ENCODE measurements at places on chromosomes 7 and 10. TPM values are rescaled to one million over a fixed set of nuclear protein-coding genes. Genes with fewer than 3 reads are reported as not detected.

GRCh38 chr7:26101361-26102151, 50.4 kb upstream of the NFE2L3 start:
- DNase-seq = no peak

ACSM6 gene
- total RNA-seq = not detected

DNA sequence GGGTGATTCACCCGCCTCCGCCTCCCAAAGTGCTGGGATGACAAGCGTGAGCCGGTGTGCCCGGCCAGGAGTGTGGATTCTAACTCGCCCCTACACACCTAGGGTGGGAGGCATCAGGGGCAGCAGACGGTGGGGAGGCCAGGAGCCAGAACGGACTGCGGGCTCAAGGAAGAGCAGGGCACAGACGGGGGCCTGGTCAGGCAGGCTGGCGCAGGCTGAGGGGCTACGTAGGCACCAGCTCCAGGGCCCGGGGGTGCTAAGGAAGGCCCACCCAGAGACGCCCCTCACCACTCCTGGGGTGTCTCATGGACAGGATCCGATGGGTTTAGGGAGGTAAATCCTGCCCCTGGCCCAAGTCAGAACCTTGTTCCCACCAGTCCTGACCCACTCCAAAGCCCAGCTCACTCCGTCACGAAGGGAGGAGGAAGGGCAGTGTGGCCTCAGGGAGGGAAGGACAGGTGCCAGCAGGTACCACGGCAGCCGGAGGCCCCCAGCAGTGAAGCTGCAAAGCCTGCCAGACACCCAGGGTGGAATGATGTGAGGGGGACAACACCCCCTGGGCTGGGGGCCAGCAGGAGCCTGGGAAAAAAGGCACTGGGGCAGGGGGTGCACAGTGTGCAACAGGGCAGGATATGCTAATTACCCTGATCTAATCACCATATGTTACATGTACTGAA, 251.4 kb downstream of the MAD1L1 start:
- no peak for DNase-seq

ZPBP gene
- not detected for total RNA-seq

DNA sequence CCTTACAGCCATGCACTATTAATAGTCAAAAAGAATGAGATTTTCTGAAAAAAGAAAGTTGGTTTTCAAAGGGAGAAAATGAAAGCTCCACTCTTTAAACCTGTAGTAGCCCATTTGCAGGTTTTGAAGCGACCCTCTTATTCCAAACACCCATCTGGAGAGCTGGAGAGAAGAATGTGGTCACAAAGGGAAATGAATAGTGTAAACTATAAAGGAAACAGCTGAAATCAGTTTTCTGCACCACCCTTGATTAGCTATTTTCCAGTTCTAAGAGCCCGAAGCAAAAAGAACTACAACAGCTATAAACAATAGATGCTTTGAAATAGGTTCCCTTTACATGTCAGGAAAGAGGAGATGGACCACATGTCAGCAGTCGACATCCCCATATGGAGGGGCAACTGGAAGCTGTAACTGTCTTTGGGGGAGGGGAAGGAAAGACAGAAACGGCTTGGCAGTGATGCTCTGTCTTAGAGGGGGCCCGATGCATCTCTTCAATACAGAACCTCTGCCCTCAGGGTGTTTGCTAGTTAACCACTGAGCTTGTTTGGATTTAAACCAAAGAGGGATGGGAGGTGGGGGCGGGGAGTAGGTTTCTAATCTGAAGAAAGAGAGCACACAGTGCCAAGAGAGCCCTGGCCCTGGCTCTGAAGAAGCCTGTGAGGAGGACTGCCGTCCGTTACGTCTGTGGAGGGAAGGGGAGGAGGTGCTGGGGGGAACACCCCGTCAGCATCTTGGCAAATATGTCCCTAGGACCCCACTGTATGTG, 55.3 kb downstream of the CPVL start:
- no peak for DNase-seq

GRCh38 chr7:118747473-118747872, 523.0 kb downstream of the ANKRD7 start:
- DNase-seq = no peak

DNA sequence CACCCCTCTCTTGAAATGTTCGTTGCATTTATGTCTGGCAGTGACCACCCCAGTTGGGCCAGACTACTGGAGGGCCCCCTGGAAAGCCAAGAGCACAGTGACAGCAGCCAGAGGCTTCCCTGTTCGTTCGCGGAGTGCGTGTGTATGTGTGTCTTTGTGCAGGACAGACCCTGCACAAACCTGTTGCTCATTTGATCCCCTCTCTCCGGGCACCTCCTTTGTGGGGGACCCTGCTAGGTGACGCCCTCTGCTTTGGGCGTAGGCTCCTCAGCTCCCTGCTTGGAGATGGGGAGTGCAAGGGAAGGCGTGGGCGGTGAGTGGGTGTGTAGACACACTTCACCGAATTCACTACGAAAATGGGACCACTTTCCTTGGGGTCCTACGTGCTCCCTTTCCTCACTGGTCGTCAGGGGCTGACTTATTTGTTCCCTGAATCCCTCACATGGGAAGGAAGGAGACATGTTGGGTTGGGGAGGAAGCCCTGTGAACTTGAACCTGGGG, 38.7 kb downstream of the AGAP3 start:
- DNase-seq = no peak

OPN4 gene
- not detected for total RNA-seq

DNA sequence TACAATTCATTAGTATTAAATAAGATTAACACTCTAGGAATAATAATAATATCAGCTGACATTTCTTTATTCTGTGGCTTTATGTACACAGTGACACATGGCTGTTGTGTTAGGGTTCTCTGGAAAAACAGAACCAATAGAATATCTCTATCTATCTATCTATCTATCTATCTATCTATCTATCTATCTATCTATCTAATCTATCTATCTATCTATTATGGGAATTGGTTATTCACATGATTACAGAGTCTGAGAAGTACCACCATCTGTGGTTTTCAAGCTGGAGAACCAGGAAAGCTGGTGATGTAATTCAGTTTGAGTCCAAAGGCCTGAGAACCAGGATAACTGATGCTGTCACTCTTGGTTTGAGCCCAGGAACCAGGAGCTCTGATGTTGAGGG, 194.1 kb upstream of the MTPN start:
- no peak for DNase-seq

- no peak for DNase-seq
These were observed 19.6 kb downstream of the WIPF3 start for GRCh38 chr7:29825775-29826529.

HOXA9 gene
- 96.1 TPM for total RNA-seq

MUC3A gene
- 7.3 TPM for total RNA-seq

PLXDC2 gene
- total RNA-seq = 1.2 TPM

GRCh38 chr7:117053432-117053831, 100.1 kb downstream of the ST7 start:
- DNase-seq = no peak

- DNase-seq = no peak
These were observed 198.0 kb downstream of the TNS3 start for GRCh38 chr7:47383696-47384445.

HOXA4 gene
- 3.7 TPM for total RNA-seq

DNA sequence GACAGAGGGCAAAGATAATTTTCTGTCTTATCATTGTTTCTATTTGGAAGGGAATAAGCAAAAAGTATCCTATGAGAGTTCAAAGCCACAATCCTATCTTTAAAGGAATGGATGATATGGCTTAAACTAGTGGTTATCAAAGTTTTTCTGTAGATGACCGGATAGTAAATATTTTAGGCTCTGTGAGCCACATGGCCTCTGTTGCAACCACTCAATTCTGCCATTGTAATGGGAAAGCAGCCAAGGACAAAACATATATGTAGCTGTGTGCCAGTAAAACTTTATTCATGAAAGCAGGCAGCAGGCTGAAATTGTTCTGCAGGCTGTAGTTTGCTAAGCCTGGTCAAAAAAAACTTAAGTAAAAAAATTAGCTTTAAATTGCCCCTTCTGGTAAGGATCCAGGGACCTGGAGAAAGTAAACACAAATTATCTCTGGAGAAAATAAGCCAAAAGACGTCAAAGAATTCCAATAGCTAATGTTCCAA, 73.3 kb downstream of the THSD7A start:
- no peak for DNase-seq

- DNase-seq = peak; percentile 68
These were observed 8.0 kb upstream of the GRK5 start for GRCh38 chr10:119199231-119199992.

GIMAP2 gene
- not detected for total RNA-seq

DENND2A gene
- total RNA-seq = not detected

COL17A1 gene
- total RNA-seq = 45.0 TPM

CUBN gene
- total RNA-seq = not detected

DNA sequence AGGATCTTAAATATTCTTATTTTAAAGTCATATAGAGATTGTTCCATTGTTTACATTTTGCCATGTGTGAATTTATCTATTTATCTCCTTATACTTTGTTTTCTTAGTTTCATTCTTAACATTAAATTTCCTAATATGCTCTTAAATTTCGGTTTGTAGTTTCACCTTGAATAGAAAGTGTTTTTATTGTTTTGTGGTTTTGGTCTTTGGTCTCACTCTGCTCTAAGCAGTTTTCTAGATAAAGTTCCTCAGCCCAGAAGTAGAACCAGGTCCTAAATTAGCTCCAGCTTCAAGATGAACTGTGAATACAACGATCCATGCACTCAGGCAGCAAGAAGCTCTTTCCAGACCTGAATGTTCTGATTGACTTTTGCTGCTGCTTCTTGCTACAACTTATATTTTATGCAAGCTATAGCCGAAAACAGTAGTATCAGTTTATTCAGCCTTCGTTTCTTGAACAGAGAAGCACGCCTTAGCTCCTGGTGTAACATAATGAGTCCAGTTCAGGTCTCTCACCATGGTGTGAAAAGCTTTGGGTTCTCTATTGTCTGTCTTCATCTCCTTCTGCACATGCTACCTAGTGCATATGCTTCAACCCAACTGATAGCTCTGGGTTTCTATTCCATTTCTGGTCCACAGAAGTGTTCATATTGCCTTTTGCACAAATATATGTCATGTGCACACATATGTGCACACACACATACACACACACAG, 95.3 kb downstream of the SEM1 start:
- DNase-seq = no peak

LRMDA gene
- total RNA-seq = not detected

DNA sequence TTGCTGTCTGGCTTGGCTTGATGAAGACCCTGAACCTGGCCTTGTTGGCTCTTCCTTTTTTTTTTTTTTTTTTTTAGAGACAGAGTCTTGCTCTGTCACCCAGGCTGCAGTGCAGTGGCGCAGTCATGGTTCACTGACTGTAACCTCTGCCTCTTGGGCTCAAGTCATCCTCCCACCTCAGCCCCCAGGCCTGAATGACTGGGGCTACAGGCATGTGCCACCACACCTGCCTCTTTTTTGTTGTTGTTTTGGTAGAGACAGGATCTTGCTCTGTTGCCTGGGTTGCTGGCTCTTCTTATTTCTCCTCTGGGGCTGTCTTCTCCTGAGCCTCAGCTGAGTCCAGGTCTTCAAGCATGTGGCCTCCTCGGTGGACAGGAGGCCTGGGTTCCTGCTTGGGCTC, 44.7 kb downstream of the PRF1 start:
- DNase-seq = no peak

DNA sequence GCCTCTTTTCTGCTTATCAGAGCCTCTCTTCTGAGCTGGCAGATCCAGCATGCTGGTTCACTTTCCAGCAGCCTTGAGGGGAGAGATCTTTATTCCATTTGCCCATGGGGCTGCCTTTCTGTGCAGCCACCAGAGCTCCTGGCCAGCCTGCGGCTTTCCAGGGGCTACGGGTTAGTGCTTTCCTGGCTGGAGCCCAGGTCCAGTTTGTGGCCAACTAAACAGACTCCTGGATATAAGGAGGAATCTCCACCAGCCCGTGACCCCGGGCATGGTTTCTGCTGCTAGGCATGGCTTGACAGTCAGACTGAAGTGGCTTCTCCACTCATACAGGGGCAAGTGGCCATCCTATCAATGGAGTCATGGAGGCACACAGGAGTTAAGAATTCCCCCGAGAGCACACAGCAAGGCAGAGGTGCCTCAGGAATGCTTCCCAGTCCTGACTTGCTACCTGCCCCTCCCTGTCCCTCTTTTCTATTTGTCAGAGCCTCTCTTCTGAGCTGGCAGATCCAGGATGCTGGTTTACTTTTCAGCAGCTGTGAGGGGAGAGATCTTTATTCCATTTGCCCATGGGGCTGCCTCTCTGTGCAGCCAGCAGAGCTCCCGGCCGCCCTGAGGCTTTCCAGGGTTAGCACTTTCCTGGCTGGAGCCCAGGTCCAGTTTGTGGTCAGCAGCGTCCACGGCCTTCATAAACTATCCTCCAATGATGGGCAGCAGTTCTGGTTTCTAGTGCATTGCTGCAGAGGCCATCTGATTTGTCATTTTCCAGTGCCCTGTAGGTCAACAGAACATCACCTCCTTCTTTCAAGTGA, 35.9 kb downstream of the TSPAN15 start:
- no peak for DNase-seq

DNA sequence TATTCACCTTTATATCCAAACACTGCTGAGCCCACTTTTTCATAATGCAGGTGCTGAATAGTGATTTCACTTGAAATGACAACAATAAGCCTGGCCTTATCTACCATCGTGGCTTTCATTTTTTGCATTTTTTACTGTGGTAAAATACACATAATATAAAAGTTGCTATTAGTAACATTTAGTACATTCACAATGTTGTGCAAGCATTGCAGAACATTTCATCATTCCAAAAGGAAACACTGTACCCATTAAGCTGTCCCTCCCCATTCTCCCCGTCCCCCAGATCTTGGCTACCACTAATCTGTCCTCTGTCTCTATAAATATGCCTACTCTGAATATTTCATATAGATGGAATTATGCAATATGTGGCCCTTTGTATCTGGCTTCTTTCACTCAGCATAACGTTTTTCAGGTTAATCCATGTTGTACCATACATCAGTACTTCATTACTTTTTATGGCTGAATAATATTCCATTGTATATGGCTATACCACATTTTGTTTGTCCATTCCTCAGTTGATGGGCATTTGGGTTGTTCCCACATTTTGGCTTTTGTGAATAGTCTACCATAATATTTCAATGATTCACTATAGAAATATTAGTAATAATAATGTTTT, 68.5 kb upstream of the ARID5B start:
- no peak for DNase-seq

CCL24 gene
- total RNA-seq = not detected

DNA sequence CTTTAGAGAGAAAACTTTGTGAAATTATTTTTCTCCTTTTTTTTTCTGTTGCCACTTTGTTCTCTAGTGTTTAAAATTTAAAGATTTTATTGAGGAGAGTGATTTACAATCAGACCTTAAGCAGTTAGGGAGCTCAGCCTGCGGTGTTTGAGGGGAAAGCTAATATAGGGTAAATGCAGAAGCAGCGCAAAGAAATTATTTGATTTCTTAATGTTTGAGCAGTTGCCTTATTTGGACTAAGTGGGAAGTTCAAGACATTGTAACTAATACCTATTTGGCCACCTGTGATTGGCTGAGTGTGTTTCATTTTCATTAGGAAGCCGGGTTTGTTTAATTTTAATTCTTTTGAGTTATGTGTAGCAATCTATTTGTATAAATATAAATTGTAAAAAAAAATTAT, 25.3 kb downstream of the WAC start:
- no peak for DNase-seq

- DNase-seq = no peak
These were observed 94.8 kb upstream of the CDK13 start for GRCh38 chr7:39855325-39855674.

Data from HT-29 (cell line).